Naive thymus-derived CD4-positive, alpha-beta T cell (primary cell): ENCODE measurements at places on chromosomes 12 and 14. TPM values are rescaled to one million over a fixed set of nuclear protein-coding genes. Genes with fewer than 3 reads are reported as not detected.

Gene PTPRQ
- total RNA-seq: not detected

DNA sequence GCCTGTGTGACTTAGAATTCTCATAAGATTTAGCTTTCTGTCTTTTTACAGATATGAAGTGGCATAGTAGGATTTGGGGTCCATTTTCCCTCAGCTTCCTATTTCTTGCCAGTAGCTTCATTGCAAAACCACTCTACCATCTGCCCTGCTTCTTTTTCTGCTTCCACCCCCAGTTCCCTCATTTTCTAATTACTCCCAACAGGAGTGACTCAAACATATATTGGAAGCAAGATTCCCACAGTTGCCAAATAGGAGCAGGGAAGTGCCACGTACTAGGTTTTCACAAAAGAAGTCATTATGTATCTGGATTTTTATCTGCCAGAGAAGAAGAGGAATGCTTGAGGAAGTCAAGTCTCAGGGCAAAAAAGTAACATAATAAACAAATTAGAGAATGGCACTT lies 64.1 kb downstream of the ANO4 start:
- no peaks in the 10 kb centered on the region for H3K4me1 ChIP-seq
- H3K36me3 ChIP-seq: no peaks in the 10 kb centered on the region
- no peak overlapping the region for H3K4me3 ChIP-seq
- DNase-seq: no peak
- no peaks in the 10 kb centered on the region for H3K27me3 ChIP-seq

DNA sequence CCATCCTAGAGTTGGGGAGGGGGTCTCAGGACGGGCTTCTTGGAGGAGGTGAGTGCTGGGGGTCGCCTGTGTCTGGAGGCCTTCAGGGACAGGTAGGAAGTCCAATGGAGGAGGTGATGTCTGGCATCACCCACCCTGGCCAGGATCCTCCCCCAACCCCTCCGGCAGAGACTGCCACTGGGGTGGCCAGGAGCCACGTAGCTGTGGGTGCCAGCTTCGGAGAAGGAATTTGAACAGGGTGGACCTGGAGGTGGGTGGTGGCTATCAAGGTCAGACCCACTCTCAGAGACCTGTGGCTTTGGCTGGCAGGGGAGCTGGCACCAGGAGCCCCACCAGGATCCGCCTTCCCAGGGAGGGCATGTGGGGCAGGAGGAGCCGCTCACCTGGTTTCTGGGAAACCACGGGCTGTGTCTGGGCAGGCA lies 9.1 kb downstream of the CEP170B start:
- H3K27ac ChIP-seq: no peak overlapping the region
- no peaks in the 10 kb centered on the region for H3K4me1 ChIP-seq
- H3K27me3 ChIP-seq: no peaks in the 10 kb centered on the region
- no peaks in the 10 kb centered on the region for H3K36me3 ChIP-seq
- H3K4me3 ChIP-seq: no peak overlapping the region
- no peak for DNase-seq

DNA sequence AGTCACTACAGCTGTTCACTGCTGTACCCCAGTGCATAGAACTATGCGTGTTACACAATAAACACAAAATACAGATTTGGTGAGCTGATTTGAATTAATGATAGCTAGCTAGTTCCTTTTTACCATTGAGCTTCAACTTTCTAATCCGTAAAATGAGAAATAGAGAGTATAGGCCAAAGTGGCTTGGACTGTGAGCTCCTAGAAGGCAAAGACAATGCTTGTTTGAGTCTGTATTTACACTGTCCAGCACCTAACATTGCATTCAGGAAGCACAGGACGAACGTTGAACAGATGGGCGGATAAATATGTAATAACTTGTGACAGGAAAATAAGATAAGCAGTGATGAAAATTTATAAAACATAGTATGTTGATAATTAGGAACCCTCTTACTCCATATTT lies 31.5 kb downstream of the SLC17A8 start:
- no peak overlapping the region for H3K27ac ChIP-seq
- no peak overlapping the region for H3K4me3 ChIP-seq
- H3K36me3 ChIP-seq: no peaks in the 10 kb centered on the region
- DNase-seq: no peak
- no peaks in the 10 kb centered on the region for H3K27me3 ChIP-seq
- H3K4me1 ChIP-seq: no peaks in the 10 kb centered on the region

Gene THTPA
- 17.4 TPM for total RNA-seq

Gene KRT4
- total RNA-seq: not detected

Gene GLIPR1L1
- total RNA-seq: not detected in 2 replicates

DNA sequence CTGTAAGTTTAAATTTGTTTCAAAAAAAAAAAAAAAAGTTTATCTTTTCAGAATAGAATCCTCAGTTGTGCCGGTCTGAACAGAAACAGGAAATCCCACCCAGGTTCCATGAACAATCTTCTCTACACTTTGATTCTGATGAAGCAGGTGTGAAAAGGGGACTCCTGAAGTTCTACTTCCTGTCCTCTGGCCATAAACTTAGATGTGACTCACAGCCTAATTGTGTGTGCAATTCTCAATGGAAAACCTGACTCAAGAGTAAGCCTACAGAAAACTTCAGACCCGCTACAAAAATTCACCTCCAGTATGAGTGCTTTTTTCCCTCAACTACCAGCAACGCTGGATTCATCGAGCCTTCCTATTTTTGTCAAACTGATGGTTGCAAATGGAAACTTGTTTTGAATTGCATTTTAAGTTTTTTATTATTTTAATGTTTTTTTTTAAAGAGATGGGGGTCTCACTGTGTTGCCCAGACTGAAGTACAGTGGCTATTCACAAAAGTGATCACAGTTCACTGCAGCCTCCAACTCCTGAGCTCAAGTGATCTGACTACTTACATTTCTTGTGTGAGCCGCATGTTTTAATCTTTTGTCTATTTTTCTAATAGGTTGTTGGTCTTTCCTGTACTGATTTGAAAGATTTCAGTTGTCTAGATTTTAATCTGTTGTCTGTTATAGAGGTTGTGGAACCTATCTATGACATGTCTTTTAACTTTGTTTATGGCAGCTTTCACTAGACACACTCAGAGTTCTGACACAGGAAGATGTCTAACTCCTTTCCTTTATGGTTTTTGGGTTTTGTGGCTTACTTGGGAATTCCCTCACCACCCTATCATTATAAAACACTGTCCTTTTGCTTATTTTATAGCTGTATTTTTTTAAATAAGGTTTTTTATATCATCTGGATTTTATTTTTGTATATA lies 37.6 kb downstream of the ATG14 start:
- peak; percentile 64 for DNase-seq
- no peaks in the 10 kb centered on the region for H3K27me3 ChIP-seq
- peak overlapping the region; percentile 64 for H3K27ac ChIP-seq
- no peaks in the 10 kb centered on the region for H3K36me3 ChIP-seq
- H3K4me3 ChIP-seq: no peak overlapping the region
- peaks cover 20% of the 10 kb centered on the region for H3K4me1 ChIP-seq

- DNase-seq: no peak
- no peak overlapping the region for H3K27ac ChIP-seq
- H3K4me3 ChIP-seq: no peak overlapping the region
- no peaks in the 10 kb centered on the region for H3K27me3 ChIP-seq
These were observed 317.1 kb downstream of the BCAT1 start for GRCh38 chr12:24631676-24632426.

Gene KRT81
- 0.21 TPM for total RNA-seq

GRCh38 chr12:26195641-26196420 lies 458 bp downstream of the SSPN start:
- no peaks in the 10 kb centered on the region for H3K36me3 ChIP-seq
- H3K27ac ChIP-seq: no peak overlapping the region
- DNase-seq: no peak
- no peaks in the 10 kb centered on the region for H3K4me1 ChIP-seq

- peaks cover 54% of the 10 kb centered on the region for H3K36me3 ChIP-seq
- no peak for DNase-seq
- no peaks in the 10 kb centered on the region for H3K27me3 ChIP-seq
- peaks cover 10% of the 10 kb centered on the region for H3K4me1 ChIP-seq
These were observed 22.9 kb downstream of the PCBP2 start for GRCh38 chr12:53474819-53475218.

- no peaks in the 10 kb centered on the region for H3K27me3 ChIP-seq
- H3K4me3 ChIP-seq: no peak overlapping the region
- no peak overlapping the region for H3K27ac ChIP-seq
- no peaks in the 10 kb centered on the region for H3K36me3 ChIP-seq
- no peaks in the 10 kb centered on the region for H3K4me1 ChIP-seq
These were observed 86.1 kb downstream of the SLC24A4 start for GRCh38 chr14:92409043-92409442.

DNA sequence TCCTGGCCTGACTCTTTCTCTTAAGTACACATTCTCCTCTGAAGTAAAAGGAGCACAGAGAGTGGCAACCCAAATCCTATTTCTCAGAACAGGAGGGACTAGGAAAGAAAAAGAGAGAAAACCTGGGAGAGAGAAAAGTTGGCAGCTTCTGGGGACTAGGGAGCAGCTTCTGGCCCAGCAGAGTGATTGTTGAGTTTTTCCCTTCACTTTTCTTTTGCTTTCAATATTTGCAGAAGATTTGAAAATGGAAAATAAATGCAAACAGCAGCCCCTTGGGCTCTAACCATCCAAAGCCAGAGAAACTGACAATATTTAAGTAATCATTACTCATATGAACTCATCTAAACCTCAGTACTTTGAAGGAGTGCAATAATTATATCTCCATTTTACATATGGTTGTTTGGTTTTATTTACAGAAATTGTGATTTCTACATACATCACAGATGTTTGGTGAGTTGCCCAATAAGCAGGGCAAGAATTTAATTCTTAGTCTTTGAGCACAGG lies 28.8 kb upstream of the IGF1 start:
- H3K27ac ChIP-seq: no peak overlapping the region
- H3K27me3 ChIP-seq: no peaks in the 10 kb centered on the region
- no peak overlapping the region for H3K4me3 ChIP-seq
- H3K36me3 ChIP-seq: no peaks in the 10 kb centered on the region
- no peaks in the 10 kb centered on the region for H3K4me1 ChIP-seq

Gene COX8C
- total RNA-seq: not detected
